SJCRH30 (cell line): ENCODE measurements at places on chromosomes 12 and 14. TPM values are rescaled to one million over a fixed set of nuclear protein-coding genes. Genes with fewer than 3 reads are reported as not detected.

Gene POTEG
- not detected in 2 replicates for total RNA-seq

Gene RAN
- 1,284 and 1,289 TPM in 2 replicates for total RNA-seq

Gene WDHD1
- 42.4 and 45.3 TPM in 2 replicates for total RNA-seq

Gene TMEM132C
- total RNA-seq, result not detected in 2 replicates

Gene OTUB2
- total RNA-seq, result 0.51 and 0.55 TPM in 2 replicates

DNA sequence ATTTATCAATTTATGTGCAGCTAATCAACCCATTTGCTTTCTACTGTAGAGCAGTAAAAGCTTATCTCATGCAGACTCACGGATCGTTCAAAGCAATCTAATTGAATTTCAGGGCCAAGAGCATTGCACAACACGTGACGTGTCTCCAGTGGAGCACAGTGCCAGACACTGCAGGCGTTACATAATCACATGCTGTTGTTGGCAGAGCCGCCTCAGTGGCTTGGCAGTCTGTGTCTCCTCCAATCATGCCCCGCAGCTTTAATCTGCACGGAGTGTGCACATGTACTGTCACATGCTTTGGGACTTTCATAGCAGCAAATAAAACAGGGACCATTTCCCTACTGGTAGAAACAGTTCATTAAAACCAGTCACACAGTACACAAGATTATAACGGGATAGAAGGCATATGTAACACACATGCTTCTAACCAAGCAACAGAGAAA lies 309.3 kb downstream of the ITPR2 start:
- no peak overlapping the region for H3K4me3 ChIP-seq
- H3K27me3 ChIP-seq, result no peaks in the 10 kb centered on the region
- peaks cover under 1% of the 10 kb centered on the region; the same call in 1 of the 2 replicates for H3K4me1 ChIP-seq
- H3K36me3 ChIP-seq, result no peaks in the 10 kb centered on the region

GRCh38 chr14:57244106-57244505 lies 24.6 kb downstream of the EXOC5 start:
- H3K36me3 ChIP-seq, result peaks cover 20% of the 10 kb centered on the region
- DNase-seq, result no peak
- H3K27ac ChIP-seq, result no peak overlapping the region
- no peaks in the 10 kb centered on the region for H3K4me1 ChIP-seq

- peaks cover 7% of the 10 kb centered on the region; the same call in 1 of the 2 replicates for H3K4me1 ChIP-seq
- no peaks in the 10 kb centered on the region for H3K36me3 ChIP-seq
- H3K4me3 ChIP-seq, result no peak overlapping the region
- no peak for DNase-seq
- no peaks in the 10 kb centered on the region for H3K27me3 ChIP-seq
- H3K27ac ChIP-seq, result no peak overlapping the region
These were observed 2.6 kb upstream of the OR6J1 start for GRCh38 chr14:22646570-22647254.

- no peaks in the 10 kb centered on the region for H3K4me1 ChIP-seq
- H3K4me3 ChIP-seq, result no peak overlapping the region
- H3K27me3 ChIP-seq, result no peaks in the 10 kb centered on the region
- H3K27ac ChIP-seq, result no peak overlapping the region
- no peak for DNase-seq
- no peaks in the 10 kb centered on the region for H3K36me3 ChIP-seq
These were observed 8.1 kb upstream of the CMAS start for GRCh38 chr12:22037947-22038346.

DNA sequence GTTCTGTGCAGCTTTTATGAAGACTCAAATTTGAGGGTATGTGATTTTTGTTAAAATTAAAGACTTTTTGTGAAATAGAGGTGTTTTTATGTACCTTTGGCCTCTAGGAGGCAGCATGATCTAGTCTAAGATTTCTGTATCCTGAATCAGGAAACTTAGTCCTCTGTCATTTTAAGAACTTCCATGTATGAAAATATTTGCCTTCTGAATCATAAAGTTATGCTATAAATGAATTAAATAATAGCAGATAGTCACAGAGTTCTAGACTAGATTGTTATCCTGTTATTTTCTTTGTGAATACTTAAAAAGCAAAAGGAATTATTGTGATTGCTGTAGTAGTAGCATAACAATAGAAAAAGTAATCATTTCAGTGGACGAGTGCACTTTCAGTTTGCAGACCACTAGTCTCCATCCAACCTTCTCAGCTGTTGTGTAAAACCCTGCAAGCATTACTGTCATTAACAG lies 56.3 kb downstream of the FGD4 start:
- no peaks in the 10 kb centered on the region for H3K27me3 ChIP-seq
- peaks cover 6% of the 10 kb centered on the region for H3K4me1 ChIP-seq
- H3K27ac ChIP-seq, result peak overlapping the region; percentile 36; the same call in 1 of the 2 replicates
- H3K36me3 ChIP-seq, result no peaks in the 10 kb centered on the region

GRCh38 chr12:5201554-5202218 lies 158.0 kb downstream of the KCNA5 start:
- no peaks in the 10 kb centered on the region for H3K36me3 ChIP-seq
- DNase-seq, result peak; percentile 96
- H3K27ac ChIP-seq, result peak overlapping the region; percentile 71
- H3K4me1 ChIP-seq, result peaks cover 7% of the 10 kb centered on the region; the same call in 1 of the 2 replicates

- H3K27ac ChIP-seq, result no peak overlapping the region
- H3K36me3 ChIP-seq, result no peaks in the 10 kb centered on the region
- H3K4me3 ChIP-seq, result no peak overlapping the region
- 0 out of 2 replicates have a peak, but pooled peaks cover 2% of the 10 kb centered on the region for H3K27me3 ChIP-seq
- DNase-seq, result no peak
- no peaks in the 10 kb centered on the region for H3K4me1 ChIP-seq
These were observed 119.9 kb downstream of the RIMBP2 start for GRCh38 chr12:130596241-130596640.

DNA sequence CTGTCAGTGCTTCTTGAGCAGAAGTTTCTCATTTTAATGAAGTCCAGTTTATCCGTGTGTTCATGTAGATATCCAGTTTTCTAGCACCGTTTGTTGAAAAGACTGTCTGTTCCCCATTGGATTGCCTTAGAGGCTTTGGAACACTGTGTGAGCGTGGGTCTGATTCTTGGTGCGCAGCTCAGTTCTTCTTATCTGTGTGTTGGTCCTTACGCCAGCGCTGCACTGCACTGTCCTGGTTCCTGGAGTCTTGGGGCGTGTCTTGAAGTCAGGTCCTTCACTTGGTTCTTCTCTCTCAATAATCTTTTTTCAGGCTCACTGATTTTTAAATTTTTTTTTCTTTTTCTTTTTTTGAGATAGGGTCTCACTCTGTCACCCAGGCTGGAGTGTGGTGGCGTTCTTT lies 25.5 kb downstream of the EP400 start:
- DNase-seq, result no peak
- H3K27me3 ChIP-seq, result no peaks in the 10 kb centered on the region
- no peak overlapping the region for H3K27ac ChIP-seq
- H3K4me1 ChIP-seq, result no peaks in the 10 kb centered on the region

DNA sequence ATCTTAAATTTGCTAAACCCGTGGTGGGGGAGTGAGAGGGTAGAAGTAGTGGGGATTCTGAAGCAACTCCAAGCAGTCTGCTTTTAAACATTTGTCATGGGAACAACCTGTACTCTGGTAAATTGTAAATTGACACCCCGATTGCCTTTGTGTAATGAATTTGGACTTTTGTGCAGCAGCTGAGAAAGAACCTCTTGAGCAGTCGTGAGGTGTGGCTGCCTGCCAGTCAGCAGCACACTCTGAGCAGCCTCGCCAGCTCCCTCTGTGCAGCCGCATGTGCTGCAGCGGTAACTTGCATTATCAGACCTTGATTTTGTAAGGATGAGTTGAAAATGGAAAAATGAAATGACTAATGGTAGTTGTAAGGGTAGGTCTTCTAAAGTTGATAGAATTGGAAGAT lies 74.3 kb downstream of the SUSD6 start:
- H3K4me3 ChIP-seq, result no peak overlapping the region
- H3K36me3 ChIP-seq, result no peaks in the 10 kb centered on the region
- H3K27ac ChIP-seq, result peak overlapping the region; percentile 14
- peak; percentile 72 for DNase-seq
- H3K4me1 ChIP-seq, result peaks cover 38% of the 10 kb centered on the region

DNA sequence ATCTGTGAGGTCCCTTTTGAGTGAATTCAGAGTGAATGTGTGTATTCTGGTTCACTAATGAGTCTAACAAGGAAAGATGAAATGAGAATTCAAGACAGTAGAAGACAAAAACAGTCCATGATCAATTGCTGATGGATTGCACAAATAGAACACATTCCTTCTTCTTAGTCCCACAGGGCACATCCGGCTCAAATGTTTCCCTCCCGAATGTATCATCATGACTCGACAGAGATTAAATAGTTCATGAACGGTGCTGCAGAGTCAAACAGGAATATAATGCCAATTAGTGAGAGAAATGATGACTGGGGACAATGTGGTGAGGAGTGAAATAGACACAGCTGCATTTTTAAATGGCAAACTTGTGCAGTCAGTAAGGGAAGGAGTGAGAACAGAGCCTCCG lies 11.5 kb upstream of the SFSWAP start:
- no peaks in the 10 kb centered on the region for H3K36me3 ChIP-seq
- no peaks in the 10 kb centered on the region for H3K4me1 ChIP-seq
- H3K27ac ChIP-seq, result no peak overlapping the region
- no peak for DNase-seq
- no peaks in the 10 kb centered on the region for H3K27me3 ChIP-seq
